ENCODE measurements at places on chromosomes 7 and 10. TPM values are rescaled to one million over a fixed set of nuclear protein-coding genes. Genes with fewer than 3 reads are reported as not detected.

AGR2 gene
- not detected for total RNA-seq

CDK13 gene
- 105 TPM for total RNA-seq

ODAD2 gene
- total RNA-seq: 1.6 TPM

INMT gene
- 2.8 TPM for total RNA-seq

NEURL1 gene
- 103 TPM for total RNA-seq

HILPDA gene
- 21.6 TPM for total RNA-seq

ARHGAP19 gene
- total RNA-seq: 11.3 TPM

HMX2 gene
- not detected for total RNA-seq

COL1A2 gene
- 12.4 TPM for total RNA-seq

OR2A42 gene
- 0.09 TPM for total RNA-seq

TMEM236 gene
- 0.09 TPM for total RNA-seq

ELFN1 gene
- 5.0 TPM for total RNA-seq

CPN1 gene
- not detected for total RNA-seq

FGFBP3 gene
- total RNA-seq: 6.2 TPM

XRCC2 gene
- total RNA-seq: 1.5 TPM

PILRA gene
- 20.0 TPM for total RNA-seq

CPED1 gene
- total RNA-seq: 5.9 TPM

NPY gene
- 39.1 TPM for total RNA-seq

C7orf33 gene
- total RNA-seq: not detected

NUTM2D gene
- 10.5 TPM for total RNA-seq

OLAH gene
- total RNA-seq: 1.6 TPM

VGF gene
- total RNA-seq: 77.6 TPM

LRRD1 gene
- total RNA-seq: 0.57 TPM

ANKRD22 gene
- total RNA-seq: 0.72 TPM

CRPPA gene
- 18.2 TPM for total RNA-seq

PRKG1 gene
- total RNA-seq: 23.4 TPM

GNGT1 gene
- total RNA-seq: not detected

EVX1 gene
- total RNA-seq: not detected

SH3PXD2A gene
- total RNA-seq: 86.9 TPM

TIMM23 gene
- total RNA-seq: 52.9 TPM
